ENCODE measurements at places on chromosomes 16 and 17. TPM values are rescaled to one million over a fixed set of nuclear protein-coding genes. Genes with fewer than 3 reads are reported as not detected.
A peak's percentile ranks its signal among the peaks of the same experiment; 100 is the strongest.

NETO2 gene
- total RNA-seq = 8.9 TPM

DNA sequence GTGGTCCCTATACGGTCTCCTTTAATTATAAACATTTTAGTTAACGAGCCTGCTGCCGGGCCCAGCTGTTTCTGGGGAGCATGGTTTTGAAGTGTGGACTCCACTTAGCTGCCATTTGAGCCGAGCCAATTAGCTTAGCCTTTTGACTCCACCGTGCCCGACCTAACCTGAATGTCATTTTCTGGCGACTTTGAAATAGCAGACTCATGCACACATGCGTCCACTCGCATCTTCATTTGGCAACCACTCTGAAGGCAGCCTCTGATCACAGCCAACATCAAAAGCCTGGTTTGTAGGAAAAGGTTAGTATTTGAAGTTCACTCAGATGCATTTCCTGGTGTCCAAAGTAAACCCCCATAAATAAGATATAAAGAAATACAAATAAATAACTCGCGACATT lies 16.8 kb downstream of the AXIN2 start:
- no peak for DNase-seq

DNA sequence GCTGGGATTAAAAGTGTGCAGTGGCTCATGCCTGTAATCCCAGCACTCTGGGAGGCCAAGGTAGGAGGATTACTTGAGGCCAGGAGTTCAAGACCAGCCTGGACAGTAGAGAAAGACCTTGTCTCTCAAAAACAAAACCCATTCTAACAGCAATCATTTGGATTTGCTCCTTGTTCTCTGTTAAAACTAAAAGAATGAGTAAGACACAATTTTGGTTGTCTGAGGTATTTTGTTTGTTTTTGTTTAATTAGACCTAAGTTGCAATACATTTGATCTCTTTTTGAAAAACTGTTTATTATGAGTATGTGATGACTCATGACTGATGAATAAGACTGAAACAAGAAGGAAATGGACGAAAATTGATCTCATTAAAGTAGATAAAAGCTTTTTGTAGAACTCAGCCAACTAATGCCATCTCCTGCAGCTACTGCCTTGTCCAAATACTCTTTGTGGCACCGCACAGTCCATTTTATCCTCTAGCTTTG lies 29.0 kb downstream of the GLG1 start:
- no peak for DNase-seq

ESRP2 gene
- total RNA-seq = 37.8 TPM

- DNase-seq = no peak
Observed at GRCh38 chr16:9123401-9123800, 32.0 kb downstream of the HAPSTR1 start.

GRCh38 chr17:56601591-56601990 lies 8.1 kb downstream of the NOG start:
- no peak for DNase-seq

GRCh38 chr17:68297195-68297594 lies 5.9 kb downstream of the ARSG start:
- no peak for DNase-seq

TMEM98 gene
- total RNA-seq = 254 TPM

DNA sequence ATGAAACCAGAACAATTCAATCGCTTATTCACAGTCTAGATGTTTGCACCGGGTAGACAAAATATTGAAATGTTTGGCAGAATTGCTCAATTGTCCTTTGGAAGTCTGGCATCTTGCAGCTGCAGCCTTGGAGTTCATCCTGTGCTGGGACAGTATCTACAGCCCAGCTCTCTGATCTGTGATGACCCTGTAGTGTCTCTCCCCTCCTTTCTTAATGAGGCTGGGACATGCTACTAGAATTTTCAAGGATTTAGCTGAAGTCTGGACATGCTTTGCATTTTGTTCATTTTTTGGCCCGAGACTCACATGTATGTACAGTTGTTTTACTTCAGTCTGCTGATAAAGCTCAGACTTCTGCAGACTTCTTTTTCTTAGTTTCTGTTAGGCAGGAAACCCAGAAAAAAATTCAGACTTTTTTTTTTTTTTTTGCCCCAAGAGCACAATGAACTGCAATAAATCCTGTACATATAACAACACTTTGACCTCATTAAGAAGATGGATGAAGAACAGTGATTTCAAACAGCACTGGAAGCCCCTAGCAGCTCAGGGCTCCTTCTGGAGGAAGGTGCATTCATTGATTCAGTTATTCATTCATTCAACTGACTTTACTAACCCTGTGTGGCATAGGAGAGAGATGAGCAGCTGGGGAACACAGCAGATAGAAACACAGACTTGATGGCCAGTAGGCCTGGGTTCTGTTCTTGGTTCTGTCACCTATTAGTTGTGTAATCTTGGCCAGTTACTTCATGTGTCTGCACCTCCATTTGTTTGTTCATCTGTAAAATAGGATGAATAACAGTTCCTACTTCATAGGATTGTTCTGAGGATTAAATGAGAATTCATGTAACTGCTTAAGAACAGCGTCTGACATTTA lies 210.0 kb downstream of the MAP2K4 start:
- no peak for DNase-seq

SEPTIN1 gene
- total RNA-seq = 7.2 TPM

DNA sequence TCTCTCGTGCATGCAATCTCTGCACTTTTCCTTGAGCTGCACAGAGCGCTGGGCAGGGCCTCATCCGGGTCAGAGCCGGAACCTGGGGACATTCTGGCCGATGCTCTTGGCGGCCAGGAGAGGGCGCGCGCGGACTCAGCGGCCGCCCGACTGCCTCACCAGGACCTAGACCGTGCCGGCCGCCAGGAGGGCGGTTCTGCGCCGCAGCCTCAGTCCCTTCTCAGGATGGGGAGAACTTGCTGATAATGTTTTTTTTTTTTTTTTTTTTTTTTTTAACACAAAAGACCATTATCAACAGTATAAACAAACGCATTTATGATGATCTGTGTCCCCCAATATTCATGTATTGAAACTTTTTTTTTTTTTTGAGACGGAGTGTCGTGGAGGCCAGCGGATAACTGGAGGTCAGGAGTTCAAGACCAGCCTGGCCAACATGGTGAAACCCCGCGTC lies 8.1 kb upstream of the FLYWCH2 start:
- DNase-seq = peak; percentile 85

DNA sequence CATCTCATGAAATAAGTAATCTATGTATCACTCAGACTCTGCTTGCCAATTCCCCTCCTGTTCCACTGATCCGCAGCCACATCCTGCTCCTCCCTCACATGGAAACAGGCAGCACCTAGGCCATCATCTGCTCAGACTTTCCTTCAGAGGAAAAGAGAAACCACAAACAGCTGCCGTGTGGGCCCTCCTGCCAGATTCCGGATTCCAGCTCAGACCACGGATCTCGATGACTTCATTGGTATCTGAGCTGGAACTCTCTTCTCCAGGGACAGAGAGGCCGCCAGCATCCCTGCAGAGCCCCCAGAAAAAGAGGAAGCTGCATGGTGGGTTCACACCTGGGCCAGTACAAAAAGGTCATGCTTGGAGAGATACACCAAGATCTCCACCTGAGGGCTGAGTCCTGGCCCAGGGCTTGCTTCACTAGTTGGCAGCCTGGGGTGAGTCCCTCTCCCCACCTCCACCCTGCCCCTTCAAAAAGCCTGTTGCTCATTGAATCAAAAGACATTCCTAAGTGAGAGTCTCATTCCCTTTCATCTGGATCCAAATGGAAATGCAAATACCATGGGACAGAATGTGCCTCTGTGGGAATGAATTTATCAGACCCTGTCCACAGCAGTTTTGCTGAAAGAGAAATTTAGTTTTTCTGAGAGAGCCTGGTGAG lies 47.2 kb downstream of the HOXB1 start:
- peak; percentile 36 for DNase-seq

GRCh38 chr16:89847051-89847939 lies 19.0 kb downstream of the SPIRE2 start:
- no peak for DNase-seq

DNA sequence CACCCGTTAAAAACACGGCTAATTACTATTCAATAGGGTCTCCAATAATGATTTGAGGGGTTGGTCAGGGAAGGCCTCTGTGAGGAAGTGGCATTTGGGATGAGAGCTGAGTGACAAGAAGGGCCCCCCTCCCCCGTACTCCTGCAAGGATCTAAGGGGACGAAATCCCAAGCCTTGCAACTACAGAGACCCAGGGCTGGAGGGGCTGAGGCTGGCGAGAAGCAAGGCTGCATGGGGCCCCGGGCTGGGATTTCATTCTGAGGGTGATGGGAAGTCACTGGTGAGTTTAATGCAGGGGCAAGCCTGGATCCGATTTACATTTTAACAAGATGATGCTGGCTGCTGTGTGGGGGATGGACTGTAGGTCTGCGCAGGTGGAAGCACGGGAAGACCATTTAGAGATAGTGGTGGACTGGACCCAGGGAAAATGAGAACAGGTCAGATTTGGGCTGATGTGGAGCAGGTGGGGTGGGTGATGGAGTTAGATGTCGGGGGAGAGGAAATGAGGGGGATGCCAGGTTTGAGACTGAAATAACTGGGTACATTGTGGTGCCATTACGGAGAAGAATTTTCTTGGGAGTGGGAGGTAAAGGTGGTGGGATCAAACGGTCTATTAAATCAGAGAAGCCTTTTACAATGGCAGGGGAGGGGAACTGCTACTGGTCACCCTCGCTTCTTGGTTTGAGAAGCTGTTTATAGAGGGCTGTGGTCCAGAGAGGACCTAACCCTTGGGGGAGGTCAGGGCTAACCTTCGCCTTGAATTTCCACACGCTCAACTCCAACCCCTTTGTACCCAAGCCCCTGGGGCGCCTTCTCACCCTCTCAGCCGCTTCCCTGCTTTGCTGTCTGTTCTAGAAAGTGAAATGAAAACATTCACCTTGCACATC lies 932 bp upstream of the MYBBP1A start:
- no peak for DNase-seq

GRCh38 chr16:30539000-30539964 lies 4.6 kb upstream of the ZNF747 start:
- no peak for DNase-seq

DNA sequence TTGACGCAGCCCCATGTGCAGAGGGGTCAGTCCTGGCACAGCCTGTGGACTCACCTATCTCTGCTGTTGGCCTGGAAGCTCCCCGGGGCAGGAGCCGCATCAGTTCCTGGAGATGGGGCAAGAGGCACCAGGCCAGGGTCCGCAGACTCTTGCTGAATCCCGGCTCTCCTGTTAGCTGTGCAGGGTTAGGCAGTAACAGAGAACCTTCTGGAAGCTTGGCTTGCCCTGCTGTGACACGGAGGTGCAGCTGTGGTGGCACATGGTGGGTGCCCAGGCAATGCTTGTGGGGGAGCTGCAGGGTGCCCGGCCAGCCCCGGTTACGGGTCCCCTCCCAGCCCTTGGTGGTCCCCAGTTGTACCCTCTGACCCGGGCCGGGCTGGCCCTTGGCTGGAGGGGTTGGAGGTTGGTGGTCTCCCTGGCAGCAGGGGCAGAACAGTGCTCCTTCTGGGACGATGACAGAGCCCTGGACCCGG lies 26.0 kb upstream of the ZNF469 start:
- DNase-seq = no peak

- DNase-seq = peak; percentile 70
Observed at GRCh38 chr17:72456075-72456474, 335.3 kb downstream of the SOX9 start.

DNA sequence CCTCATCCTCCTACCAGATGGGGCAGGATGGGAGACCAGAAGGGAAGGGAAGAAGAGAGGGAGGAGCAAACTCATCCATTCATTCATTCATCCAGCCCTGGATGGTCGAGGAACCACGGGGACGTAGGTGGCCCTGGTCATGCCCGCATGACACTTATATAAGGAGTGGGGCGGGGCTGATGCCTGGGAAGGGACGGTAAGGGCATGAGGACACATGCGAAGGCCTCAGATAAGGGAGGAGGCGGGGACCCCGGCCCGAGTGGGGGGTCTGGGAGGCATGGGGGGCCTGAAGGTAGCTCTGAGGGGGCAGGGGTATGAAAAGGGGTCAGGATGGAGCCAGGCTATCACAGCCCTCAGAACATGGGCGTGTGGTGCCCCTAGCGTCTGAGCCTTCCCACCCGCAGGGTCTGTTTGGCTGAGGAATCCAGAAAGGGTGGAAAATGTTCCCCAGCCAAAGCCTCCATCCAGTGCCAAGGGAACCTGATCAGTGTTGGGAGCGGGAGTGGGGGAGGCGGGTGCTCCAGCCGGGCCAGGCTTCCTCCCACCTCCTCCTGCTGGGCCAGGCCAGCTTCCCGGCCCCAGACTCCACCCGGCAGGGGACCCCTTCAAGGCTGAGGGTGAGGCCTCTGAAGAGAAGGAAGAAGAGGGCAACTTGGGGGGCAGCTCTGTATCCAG lies 17.6 kb upstream of the CD79B start:
- DNase-seq = no peak

DNA sequence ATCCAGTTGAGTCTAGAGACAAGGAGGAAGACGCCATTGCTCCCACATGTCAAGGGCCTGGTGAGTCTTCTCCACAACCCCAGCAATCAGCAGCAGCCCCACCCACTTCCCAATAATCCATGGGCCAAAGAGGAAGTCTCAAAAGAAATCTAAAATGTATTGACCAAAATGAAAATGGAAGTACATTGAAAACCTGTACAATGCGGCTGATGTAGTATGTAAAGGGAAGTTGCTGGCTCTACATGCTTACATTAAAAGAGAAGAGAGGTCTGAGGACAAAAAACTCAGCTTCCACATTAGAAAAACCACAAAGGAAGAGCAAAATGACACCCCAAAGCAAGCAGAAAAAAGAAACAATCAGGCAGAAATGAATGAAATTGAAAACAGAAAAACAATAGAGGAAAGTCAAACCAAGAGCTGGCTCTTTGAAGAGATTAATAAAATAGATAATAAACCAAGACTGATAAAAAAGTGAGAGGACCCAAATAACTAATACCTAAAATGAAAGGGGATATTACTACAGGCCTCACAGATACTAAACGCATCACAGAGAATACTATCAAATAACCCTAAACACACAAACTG lies 100.6 kb upstream of the METRNL start:
- no peak for DNase-seq

KRTAP4-6 gene
- not detected for total RNA-seq

GRCh38 chr17:43962479-43962878 lies 8.7 kb upstream of the PYY start:
- DNase-seq = no peak

DNA sequence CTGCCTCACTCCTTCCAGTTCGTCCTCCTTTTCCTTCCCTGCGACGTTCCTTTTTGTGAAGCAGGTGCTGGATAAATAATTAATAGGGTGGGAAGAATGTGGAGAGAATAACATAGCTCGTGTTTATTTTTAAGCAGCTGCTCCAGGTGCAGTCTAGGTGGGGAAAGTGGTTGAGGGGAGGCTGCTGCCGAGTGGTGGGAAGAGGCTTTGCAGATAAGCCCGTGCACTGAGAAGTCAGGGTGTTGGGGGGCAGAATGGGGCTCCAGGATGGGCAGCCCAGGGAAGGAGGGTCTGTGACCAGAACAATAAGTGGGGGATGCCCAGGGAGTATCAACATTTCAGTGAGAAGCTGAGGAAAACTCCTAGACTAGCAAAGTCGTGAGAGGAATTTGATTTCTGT lies 300.5 kb downstream of the CPPED1 start:
- DNase-seq = peak; percentile 29
